ENCODE measurements at places on chromosomes 1 and 21.

GRCh38 chr21:29979043-29979442, 39.2 kb upstream of the GRIK1 start:
- DNase-seq = no peak

DNA sequence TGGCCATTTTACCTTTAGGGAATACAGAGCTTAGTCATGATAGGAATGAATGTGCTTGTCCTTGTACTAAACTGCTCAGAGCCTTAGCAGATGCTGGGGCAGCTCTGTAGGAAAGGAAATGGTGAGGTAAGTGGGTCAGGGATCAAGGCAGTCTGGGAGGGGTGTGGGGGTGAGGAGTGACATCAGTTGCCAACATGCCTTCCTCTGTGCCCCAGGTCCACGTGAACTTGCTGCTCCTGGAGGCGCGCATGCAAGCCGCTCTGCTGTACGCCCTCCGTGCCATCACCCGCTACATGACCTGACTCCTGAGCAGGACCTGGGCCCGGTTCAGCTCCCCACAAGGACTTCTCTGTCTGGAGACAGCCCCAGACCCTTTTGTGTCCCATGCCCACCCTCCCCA, 21.2 kb downstream of the SESN2 start:
- no peak for DNase-seq

DNA sequence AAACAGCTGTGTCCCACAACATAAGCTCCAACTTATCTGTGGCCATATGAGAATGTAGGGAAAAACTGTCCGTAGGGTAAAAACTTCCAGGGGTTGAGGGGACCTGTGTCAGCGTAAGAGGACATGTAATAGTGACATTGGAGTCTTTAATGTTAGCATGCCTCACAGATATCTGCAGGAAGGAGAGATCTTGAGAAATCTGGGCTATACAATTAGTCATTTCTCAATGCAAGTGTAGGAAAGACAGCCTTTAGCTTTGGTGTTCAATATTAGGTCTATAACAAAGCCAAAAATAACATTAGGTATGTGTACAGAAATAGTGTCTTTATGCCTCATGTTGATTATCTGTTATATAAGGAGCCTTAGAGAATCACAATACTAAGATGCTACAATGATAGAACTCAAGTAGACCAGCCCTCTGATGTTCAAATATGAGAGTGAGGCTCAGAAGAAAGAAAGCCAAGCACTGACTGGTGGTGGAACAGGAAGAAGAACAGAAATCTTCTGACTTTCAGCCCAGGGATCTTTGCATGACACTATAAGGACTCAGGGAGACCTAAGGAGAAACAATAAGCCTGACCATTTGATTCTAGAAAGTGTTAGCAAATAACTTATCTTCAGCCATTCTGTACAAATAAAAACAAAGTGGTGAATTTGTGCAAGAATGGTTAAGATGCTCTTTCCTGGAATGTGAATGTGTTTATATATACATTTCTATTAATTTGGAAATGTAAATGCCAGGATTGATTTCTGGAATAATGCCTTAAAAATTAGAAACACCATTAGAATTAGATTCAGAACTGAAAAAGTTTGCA, 152.6 kb downstream of the ZC3H11B start:
- DNase-seq = no peak

DNA sequence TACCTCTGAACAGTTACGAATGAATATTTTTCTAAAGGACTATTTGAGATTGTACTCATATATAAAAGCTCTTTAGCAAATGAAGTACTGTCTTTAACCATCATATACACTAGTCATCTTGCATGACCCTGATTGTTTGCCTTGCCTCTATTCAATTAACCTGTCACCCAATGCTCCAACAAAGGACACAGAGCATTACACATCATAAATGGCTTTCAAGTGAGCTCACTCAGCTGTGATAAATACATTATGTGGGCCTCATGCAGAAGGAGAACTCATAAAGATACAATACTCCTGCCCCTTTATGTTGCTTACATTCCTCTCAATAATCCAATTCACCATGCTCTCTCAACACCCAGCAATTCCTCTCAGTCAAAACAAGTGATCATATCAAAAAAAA, 993.0 kb upstream of the PRMT6 start:
- no peak for DNase-seq

GRCh38 chr1:28288487-28288886, 29.2 kb downstream of the SESN2 start:
- DNase-seq = no peak

DNA sequence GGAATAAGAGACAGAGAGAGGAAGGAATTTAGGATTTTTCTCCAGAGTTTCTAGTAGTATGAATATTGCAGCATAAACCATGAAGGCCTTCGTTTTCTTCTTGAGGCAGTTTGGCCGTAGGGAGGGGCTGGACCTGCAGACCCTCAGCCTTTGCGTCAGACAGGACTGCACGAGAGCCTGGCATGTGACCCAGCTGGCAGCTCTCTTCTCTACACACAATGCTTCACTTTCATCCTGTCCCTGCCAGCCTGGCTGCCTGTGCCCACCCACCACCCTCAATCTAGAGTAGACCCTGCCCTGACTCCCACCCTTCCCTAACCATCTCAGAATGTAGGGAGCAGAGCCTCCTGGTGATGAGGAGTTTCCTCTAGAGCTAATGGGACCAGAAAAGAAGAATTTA, 1.6 kb downstream of the CA14 start:
- DNase-seq = no peak

DNA sequence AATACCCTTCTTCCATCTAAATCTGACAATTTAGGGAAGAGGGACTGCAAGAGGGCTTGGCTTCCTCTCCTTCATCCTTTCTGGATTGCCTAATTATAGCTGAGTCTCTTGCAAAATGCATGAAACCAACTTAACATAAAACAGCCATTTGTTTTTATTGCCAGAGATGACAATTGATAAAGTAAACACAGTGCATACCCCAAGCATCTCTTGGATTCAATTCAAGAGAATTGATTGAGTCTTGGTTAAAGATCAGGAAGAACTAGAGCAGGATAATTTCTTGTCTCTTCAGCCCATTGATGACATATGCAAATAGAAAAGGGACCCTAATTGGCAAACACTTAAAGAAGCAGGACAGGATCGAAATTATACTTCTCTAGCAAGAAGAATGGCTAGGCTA, 617.1 kb upstream of the PTBP2 start:
- DNase-seq = no peak

GRCh38 chr1:175195281-175195680, 2.7 kb upstream of the KIAA0040 start:
- DNase-seq = no peak

- DNase-seq = no peak
Observed at GRCh38 chr1:240656531-240656930, 44.6 kb upstream of the GREM2 start.

DNA sequence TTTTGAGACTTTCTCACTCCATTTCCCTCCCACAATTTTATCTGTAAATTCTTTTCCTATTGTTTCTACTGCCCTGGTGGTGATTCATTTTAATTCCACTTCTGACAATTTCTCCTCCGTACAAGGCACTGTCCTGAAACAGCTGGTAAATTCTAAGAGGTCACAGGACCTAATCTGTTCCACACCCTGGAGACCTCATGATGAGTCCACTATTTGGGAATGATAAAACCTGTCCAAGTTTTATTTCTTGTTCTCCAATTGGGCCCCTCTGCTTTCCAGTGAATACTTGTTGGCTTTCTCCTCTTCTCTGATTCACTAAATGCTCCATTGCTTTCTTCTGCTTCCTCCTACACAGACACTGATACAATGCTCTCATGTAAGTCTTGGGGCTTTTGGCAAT, 343.1 kb upstream of the DUSP10 start:
- DNase-seq = no peak

GRCh38 chr1:61620536-61620935, 104.4 kb downstream of the TM2D1 start:
- DNase-seq = no peak

DNA sequence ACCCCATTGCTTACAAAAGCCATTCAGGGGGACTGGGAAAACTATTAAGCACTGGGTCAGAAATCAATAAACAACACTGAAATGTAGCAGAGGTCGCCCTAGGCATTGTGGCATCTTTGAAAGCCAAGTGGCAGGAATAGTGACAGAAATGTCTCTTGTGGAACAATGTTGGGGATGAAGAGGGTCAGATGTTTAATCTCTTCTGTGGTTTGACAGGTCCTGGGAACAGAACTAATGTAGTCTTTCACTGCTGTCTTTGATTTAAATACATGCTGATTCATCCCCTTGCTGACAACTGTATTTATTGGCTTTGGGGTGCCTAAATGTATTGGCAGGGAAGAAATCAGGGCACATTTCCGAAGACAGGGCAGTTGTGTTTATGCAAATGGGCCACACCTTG, 194.8 kb downstream of the ATG4C start:
- DNase-seq = no peak

DNA sequence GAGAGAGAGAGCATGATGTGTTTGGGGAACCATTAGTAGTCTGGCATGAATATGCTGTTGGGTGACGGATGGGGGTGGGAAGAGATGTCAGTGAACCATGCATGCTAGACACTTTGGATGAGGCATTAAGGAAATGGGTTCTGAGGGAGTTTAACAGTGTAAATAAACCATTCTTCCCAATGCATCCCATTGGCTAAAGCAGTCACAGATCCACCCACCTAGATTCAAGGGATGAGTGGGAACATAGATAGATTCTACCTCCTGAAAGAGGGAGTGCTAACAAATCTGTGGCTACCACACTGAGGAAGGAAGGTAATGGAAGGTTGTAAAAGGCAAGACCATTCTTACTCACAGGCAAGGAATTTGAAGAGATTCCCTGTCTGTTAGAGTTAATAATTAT, 129.8 kb upstream of the CACNA1E start:
- no peak for DNase-seq

DNA sequence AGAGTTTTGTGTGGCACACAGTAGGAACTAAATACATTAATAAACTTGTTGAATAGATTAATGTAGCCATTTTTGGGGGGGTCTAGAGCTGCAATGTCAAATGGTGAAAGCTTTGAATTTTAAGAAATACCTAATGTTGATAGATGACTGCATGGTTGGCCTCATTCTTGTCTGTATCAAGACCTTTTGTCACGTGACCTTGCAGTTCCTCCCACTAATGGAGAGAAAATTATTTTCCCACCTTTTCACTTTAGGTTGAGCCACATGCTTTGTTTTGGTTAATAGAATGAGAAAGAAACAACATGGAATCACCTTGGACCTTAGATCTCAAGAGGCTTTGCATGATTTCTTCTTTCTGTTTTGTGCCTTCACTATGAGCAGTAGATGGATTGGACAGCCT, 223.6 kb upstream of the DEPDC1 start:
- DNase-seq = no peak

GRCh38 chr1:14442669-14443068, 155.8 kb upstream of the KAZN start:
- DNase-seq = no peak

DNA sequence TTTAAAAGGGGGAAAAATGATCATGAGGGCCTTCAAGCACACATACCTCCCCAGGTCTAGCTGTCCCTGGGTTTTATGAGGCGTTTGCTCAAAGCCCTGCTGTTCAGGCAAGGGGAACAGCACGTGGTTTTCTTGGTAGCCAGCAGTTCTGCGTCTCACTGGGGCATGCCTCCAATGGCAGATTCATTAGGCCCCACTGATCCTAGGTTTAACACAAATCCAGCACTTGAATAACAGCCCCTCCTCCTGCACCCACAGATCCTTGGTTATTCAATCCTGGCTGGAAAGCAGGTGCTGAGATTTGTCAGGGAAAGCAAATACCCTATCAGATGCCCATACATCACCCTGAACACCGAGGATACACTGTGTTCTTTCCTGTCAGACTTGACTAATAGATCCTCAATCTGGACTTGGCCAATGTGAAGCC, 106.4 kb downstream of the ZC3H11B start:
- DNase-seq = no peak

Data from stimulated activated CD4-positive, alpha-beta T cell treated with anti-CD3 and anti-CD28 coated beads, Interleukin-1b, Interleukin-23, amount 100 ng/mL, for 1 hour (primary cell).